GM20000 (cell line): ENCODE measurements at places on chromosomes 2 and 18.

DNA sequence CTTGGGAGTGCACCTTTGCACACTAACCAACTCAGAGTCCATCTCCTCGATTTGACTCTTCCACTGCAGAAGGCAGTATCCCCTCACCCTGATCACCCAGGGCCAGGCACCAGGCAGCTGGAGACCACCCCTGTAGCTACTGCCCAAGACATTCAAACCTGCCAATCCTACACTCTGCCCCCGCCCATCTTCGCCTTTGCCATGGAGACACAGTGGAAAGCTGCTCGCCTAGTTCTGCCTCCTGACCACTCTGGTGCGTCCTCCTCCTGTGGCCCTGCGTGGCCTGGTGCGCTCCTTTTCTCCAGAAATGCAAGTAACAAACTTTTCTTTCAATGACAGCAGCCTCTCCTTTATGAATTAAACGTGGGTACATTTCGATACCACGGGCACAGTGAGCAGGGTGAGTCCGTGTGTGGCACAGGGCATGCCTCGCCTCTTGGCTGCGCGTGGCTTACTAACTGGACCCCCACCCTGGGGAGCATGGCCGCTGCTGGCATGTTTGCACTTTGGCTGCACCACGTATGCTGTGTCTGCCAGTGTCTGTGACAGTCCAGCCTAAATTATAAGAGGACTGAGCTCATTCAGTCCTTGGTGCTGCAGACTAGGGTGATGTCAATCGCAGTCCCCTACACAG, 47.6 kb downstream of the LONRF2 start:
- DNase-seq: no peak

- no peak for DNase-seq
Observed at GRCh38 chr2:45930396-45930792, 278.9 kb downstream of the PRKCE start.

DNA sequence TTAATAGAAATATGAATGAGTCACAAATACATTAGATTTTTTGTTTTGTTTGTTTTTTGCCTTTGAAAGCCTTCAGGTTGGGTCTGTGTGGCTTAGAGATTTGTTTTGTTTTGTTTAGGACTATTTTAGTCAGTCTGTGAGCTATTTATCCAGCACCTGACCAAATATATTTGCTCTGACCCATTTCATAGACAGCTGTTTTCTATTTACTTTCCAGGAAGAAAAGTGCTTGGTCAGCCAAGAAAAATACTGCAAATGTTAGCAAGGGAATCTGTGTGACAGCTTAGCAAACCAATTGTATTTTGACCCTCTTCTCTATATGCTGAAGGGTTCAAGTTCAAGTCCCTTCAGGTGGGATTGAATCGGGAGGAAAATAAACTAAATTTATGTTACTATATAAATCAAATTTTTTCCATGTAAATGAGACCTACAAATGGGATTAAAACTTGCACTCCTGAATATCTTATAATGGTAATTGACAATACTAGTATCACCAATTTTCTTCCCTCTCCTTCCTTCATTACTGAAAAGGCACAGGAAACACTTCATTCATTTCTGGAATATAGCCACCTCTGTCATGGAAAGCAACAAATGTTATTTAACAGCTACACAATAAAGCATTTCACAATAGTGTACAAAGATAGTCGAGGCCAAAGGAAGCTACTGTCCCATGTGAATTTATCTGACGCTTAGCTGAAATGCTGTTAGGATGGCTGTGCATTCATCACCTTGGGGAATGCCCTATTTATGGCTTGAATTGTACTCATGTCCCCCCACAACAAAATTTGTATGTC, 23.1 kb upstream of the KLF7 start:
- no peak for DNase-seq

DNA sequence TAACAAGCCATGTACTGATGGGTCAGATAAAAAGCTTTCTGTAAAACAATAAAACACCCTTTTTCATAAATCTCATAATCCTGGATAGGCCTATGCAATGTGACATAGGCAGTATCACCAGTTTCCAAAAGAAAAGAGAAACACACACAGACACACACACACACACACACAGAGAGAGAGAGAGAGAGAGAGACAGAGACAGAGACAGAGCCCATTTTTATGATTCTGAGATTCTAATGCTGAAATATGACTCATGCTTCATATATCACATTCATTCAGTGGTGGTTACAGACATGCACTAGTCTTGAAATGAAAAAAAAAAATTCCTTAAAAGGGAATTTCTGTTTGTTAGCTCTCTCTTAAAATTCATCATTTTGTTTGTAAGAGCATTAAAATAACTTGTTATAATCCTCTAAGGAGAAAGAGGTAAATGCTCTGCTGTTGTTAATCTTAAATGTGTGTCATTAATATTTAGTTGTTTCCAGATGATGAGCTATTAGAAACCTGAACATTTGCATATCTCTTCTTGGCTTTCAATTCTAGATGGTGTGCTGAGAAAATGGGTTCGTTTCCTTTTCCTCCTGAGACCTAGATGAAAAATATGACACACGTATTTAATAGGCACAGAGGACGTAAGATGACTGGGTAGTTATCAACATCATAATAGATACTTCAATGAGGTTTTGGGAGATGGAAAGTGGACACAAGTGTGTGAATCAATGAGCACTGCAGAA, 1598.7 kb upstream of the ACVR2A start:
- DNase-seq: no peak

- DNase-seq: no peak
Observed at GRCh38 chr2:55995211-55995610, 71.6 kb upstream of the EFEMP1 start.

DNA sequence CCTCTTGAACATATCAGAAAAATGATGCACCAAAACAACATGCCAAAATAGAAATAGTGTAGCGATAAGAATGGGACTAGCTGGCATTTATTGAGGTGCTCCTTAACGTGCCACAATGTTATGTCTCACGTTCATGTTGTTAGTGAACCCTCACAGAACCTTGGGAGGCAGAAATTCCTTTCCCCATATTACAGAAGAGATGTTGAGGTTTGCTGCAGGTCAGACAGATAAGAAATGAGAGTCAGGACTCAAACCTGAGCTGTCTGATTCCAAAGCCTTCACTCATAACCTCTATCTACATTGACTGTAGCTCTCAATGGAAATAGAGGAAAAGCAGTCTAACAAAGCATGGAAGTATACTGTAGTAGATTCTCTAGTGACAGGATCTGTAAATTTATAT, 163.3 kb upstream of the STK17B start:
- no peak for DNase-seq
